Hypothalamus (tissue), 51 donors: ENCODE measurements at places on chromosomes 4 and X.

GRCh38 chr4:113209652-113210320 lies 160.3 kb downstream of the ANK2 start:
- DNase-seq, result no peak

DNA sequence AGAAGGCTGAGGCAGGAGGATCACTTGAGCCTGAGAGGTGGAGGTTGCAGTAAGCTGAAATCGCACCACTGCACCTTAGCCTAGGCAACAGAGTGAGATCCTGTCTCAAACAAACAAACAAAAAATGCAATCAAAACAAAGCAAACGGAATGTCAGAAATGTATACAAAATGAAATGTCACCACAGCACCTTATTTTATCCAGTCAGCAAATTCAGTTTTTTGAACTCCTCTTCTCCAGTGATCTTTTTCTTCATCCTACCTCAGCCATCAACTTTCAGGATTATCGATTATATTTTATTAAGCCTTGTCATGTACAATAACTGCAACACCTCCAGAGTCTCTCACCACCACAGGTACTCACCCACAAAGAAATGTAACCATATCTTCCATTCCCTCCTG lies 31.1 kb upstream of the HPGDS start:
- DNase-seq, result no peak

GRCh38 chr4:41799126-41799525 lies 50.6 kb upstream of the PHOX2B start:
- no peak for DNase-seq

DNA sequence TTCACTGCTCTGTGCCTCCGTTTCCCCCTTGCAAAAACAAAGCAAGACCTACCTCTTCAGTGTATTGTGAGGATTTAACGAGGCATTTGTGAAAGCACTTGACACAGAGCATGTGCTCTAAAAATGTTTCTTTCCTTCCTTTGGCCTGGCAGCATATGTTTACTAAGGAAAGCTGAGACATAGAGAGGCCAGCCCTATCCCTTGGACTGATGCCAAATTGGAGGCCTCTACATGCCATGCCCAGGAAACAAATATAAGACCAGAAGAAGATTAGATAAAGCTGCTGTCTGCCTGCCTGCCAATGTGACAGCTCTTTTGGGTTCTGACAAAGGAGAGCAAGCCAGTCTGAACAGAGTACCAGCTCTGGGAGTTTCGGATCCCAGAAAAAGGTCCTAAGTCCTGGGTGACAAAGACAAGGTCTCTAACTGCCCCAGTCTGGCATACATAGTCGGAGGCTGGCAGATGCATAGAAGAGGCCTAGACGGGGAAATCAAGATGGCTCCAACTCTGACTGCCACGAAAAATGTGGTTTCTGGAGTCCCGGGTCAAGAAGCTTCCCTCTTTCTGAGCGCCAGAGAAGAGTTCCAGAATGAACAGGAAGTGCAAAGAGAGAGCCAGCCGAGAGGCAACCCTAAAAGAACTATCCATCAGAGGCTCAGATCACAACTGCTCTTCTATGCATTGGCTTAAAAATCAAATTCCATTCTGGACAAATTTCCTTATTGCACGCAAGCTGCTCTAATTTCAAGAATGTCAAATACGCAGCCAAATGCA lies 25.8 kb downstream of the OTUD6A start:
- no peak for DNase-seq

GRCh38 chrX:148459343-148459742 lies 41.1 kb upstream of the AFF2 start:
- DNase-seq, result no peak

DNA sequence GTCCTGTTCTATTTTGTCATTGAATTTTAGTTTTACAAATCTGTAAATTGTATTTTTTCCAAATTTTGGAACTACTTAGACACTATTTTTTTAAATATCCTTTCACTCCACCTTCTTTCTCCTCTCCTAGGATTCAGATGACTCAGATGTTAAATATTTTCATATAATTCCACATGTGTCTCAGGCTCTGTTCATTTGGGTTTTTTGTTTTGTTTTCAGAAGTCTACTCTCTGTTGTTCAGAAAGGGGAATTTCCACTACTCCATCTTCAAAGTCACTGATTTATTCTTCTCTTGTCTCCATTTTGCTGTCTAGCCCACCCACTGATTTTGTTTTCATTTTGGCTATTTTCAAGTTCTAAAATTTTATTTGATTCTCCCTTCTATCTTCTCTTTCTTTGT lies 264.0 kb upstream of the SLIT2 start:
- no peak for DNase-seq

- DNase-seq, result no peak
These were observed 46.8 kb upstream of the ITM2A start for GRCh38 chrX:79413963-79414362.
